Stimulated activated CD4-positive, alpha-beta T cell treated with anti-CD3 and anti-CD28 coated beads, Interleukin-1b, Interleukin-23, amount 100 ng/mL, for 4 hours (primary cell): ENCODE measurements at places on chromosomes 16 and 17.
A peak's percentile ranks its signal among the peaks of the same experiment; 100 is the strongest.

- no peak for DNase-seq
Measured at GRCh38 chr16:69241926-69242325, 55.0 kb downstream of the SNTB2 start.

GRCh38 chr17:75065562-75066151, 18.6 kb downstream of the KCTD2 start:
- DNase-seq, result no peak

- no peak for DNase-seq
Measured at GRCh38 chr17:27430882-27431491, 25.3 kb upstream of the KSR1 start.

GRCh38 chr17:36665417-36665816, 64.0 kb downstream of the MRM1 start:
- no peak for DNase-seq

- no peak for DNase-seq
Measured at GRCh38 chr16:76182041-76182635, 95.1 kb upstream of the CNTNAP4 start.

DNA sequence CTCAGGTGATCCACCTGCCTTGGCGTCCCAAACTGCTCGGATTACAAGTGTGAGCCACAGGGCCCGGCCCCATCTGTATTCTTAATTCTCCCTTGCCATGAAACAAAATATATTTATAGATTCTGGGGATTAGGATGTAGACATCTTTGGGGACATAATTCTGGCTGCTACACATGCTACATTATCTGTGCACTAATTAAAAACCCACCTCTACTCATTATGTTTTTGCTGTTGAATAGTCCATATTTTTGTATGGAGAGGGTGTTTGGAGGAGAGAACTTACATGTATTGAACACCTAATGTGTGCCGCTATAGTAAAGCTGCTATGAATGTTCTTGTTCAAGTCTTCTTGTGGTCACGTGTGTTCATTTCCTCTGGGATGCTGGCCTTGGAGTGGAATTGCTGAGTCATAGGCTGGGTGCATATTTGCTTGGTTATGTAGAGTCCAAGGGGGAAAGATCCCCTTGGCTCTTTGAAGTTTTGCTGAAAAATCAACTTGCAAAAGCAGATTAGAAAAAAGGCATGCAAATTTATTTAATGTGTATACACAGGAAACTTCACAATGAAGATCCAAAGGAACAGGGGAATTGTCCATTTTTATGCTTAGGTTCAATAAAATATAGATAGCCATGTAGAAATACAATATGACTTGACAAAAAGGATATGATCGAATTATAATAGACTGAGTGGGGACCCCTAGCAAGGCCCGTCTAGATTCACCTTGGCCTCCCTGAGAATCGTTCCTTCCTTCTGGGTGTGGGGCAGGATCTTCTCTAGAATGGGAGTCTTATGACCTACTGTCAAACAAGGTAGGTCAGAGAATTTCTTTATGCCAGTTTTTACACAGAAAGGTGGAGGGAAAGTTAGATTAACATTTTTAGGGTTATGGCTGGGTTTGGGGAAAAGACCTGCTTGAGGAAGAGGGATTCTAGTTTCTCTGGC, 42.1 kb upstream of the GPRC5B start:
- no peak for DNase-seq

DNA sequence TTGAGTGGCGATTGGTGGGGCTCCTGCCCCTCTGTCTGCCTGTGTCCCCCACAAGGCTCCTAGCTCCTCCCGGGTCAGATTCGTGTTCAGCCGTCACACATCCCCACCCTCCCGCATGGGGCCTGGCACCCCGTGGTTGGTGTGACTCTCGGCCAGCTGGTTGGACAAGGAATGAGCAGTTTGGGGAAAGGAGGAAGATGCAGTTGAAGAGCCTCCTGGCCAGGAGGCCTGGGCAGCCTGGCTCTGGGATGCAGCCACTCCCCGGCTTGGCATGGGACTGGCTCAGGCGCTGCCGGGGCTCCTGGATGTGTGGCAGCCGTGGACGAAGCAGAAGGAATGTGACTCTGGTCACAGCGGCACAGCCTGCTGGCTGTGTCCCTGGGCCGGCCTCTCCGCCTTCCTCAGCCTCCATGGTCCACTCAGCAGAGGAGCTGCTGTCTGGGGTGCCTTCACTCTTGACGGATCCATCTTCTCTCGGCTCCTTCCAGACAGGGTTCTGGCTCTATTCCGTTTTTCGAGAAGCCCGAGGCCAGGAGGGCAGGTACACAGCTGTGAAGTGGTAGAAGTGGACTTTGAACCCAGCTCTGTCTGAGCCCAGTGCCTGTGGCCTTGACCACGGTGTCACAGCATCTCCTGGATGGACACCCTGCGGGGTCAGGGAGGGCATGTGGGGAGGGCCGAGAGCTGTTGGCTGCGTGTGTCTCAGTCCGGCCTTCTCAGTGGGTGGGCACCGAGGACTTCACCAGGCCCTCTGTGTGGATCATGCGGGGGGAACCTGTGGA, 2.1 kb downstream of the TRAF7 start:
- DNase-seq, result no peak

- DNase-seq, result no peak
Measured at GRCh38 chr16:47142486-47142820, 1.3 kb downstream of the NETO2 start.

- no peak for DNase-seq
Measured at GRCh38 chr16:29256501-29256981, 150.0 kb downstream of the NPIPB11 start.

DNA sequence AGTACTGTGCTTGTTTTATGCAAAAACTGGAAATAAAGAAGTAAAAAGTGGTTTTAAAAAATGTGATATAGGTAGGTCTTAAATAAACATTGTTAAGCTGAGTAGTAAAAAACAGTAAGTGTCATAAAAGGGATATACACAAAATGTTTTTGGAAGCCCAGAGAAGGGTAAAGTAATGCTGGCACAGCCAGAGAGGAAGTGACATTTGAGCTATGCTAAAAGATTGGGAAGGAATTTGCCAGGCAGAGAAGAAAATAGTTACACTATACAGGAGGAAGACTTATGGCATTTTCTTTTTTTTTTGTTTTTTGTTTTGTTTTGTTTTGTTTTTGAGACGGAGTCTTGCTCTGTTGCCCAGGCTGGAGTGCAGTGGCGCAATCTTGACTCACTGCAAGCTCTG, 40.8 kb upstream of the TAOK1 start:
- no peak for DNase-seq

GRCh38 chr17:40622509-40622928, 25.1 kb downstream of the SMARCE1 start:
- DNase-seq, result no peak

DNA sequence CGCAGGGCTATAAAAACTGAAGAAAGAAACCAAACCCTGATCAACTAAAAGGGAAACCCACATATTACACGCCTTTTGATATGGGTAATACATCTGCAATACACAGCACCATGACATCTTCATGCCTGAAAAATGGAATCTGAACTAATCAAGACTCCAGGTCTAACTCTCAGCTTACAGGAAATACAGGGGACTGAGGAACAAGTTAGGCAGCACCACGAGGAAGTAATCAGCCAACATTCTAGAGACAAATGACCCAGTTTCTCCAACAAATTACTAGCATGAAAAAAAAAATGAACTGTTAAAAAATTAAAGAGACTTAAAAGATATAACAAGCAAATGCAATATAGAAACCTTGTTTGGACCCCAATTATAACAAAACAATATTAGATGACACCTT, 9.1 kb downstream of the SLC39A11 start:
- no peak for DNase-seq

- no peak for DNase-seq
Measured at GRCh38 chr17:43418441-43419374, 19.9 kb downstream of the ARL4D start.

- peak; percentile 28 for DNase-seq
Measured at GRCh38 chr17:64491034-64491860, 5.6 kb downstream of the POLG2 start.

- no peak for DNase-seq
Measured at GRCh38 chr16:52861614-52862022, 191.1 kb downstream of the CHD9NB start.

- no peak for DNase-seq
Measured at GRCh38 chr16:1401061-1401757, 13.3 kb downstream of the UNKL start.

GRCh38 chr17:18950346-18950745, 1.6 kb upstream of the SLC5A10 start:
- no peak for DNase-seq

GRCh38 chr17:142102-142661, 4.8 kb downstream of the SCGB1C2 start:
- no peak for DNase-seq

DNA sequence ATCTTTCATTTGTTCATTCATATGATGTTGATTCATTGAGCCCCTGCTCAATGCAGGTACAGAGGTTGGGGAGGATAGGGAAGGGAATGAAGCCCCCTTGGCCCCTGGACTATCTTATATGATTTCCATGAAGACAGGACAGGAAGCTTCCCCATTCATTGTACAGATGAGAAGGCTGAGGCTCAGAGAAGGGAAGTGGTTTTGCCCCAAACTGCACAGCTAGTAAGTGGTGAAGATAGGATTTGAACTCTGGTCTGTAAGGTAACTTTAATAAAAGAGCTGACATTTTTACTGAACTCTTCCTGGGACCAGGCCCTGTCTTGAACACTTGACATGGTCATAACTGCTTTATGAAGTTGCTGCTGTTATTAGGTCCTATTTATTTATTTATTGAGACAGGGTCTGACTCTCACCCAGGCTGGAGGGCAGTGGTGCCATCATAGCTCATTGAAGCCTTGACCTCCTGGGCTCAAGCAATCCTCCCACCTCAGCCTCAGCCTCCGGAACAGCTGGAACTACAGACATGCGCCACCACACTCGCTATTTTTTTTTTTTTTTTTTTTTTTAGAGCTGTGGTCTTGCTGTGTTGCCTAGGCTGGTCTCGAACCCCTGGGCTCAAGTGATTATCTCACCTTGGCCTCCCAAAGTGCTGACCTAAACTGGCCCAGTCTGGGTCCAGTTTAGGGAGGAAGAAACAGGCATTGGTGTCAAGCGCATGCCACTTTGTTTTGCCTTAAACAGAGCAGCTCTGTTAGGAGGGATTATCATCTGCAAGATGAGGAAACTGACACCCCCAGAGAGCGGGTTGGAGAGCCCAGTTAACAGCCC, 5.0 kb downstream of the CTF1 start:
- no peak for DNase-seq

DNA sequence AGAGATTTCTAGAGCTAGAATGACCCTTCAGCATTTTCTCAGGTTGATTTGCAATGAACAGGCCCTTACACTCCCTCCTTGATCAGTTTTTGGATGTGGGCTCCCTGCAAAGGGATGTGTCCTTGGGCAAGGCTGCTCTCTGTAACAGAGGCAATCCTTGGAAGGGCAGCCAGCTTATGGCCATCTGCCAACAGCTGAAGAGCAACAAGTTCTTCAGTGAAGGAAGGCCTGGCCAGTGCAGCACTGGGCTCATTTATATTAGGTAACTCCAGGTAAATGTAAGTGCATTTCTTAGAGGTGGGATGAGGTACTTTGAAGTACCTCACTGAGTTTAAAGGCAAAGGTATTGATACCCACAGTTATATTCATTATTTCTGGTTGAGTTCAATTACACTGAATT, 114.3 kb upstream of the KCNJ16 start:
- DNase-seq, result no peak

DNA sequence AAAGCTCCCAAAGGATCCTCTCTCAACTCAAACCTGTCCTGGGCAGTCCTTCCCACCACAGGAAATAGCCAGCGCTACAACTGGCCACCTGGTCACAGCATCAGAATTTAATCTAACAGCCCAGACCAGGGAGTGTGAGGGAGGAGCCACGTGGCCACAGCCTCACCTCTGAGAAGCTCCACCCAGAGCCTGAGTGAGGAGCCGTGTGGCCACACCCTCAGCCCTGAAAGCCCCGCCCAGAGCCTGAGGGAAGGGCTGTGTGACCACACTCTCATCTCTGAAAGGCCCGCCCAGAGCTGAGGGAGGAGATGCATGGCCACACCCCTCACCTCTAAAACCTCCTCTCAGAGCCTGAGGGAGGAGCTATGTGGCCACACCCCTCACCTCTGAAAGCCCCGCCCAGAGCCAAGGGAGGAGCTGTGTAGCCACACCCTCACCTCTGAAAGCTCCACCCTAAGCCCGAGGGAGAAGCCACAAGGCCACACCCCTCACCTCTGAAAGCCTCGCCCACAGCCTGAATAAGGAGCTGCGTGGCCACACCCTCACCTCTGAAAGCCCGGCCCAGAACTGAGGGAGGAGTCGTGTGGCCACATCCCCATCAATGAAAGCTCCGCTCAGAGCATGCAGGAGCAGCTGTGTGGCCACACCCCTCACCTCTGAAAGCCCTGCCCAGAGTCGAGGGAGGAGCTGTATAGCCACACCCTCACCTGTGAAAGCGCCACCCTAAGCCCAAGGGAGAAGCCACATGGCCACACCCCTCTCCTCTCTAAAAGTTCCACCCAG, 28.6 kb downstream of the SLC38A8 start:
- DNase-seq, result peak; percentile 11

- DNase-seq, result no peak
Measured at GRCh38 chr17:73695035-73695738, 50.9 kb upstream of the SDK2 start.

DNA sequence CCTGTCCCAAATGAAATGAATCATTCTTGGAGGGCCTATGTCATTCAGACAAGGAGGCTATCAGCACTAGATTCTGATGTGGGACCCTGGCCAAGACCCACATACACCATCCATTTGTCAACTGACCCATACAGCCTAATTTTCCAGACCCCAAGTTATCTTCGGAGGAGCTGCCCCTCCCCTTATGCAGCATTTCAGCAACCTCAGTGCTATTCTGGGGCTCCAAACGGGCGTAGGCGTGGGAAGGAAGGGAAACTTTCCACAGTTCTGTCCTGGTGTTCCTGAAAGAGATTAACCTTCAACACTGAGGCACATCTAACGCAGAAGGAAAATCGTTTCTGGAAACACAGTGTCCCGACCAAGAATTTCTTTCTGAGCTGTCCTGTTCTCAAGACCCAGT, 86.7 kb downstream of the MYH11 start:
- DNase-seq, result no peak

GRCh38 chr17:69592692-69593350, 178.3 kb downstream of the MAP2K6 start:
- DNase-seq, result no peak

GRCh38 chr17:82912484-82913089, 72.8 kb upstream of the ZNF750 start:
- DNase-seq, result no peak

GRCh38 chr16:19223235-19224170, 55.5 kb downstream of the SYT17 start:
- DNase-seq, result no peak

DNA sequence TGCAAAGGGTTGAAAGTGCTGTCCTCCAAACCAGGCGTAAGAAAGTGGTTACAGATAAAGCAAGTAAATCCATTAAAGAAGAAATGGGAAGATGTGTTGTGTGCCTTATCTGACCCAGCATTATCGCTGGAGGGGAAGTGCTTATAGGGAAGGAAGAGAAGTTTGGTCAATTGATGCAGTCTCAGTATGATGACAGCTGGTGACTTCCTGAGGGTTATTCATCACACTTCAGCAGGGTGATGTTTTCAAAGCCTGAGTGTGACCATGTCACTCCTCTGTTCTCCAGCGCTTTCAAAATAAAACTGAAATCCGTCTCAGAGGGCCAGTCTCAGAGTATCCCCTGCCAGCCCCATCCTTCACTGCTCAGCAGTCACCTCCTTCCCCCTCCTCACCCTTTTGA, 505.4 kb upstream of the RBFOX1 start:
- no peak for DNase-seq
